ENCODE measurements at places on chromosomes 6 and 20.

GRCh38 chr20:17641520-17641964 lies 40.5 kb downstream of the RRBP1 start:
- no peak for DNase-seq

- no peak for DNase-seq
Observed at GRCh38 chr6:87848616-87849015, 146.6 kb upstream of the AKIRIN2 start.

DNA sequence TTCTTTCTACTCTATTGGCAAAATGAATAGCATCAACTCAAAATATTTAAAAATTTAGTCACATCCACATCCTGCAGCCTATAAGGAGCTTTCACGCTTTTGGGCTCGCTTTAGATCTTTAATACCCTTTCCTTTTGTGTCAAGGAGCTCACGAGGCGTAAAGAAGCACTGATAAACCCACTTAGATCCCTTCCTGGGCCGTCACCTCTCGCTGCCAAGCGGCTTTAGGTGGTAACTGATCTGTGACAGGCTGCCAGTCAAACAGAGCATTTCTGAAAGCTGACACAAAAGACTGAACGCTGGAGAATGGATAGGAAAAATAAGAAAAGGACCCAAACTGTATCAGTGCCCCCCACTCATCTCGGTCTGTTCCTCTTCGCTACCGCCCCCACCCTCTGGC lies 385.7 kb upstream of the MMS22L start:
- DNase-seq = no peak

DNA sequence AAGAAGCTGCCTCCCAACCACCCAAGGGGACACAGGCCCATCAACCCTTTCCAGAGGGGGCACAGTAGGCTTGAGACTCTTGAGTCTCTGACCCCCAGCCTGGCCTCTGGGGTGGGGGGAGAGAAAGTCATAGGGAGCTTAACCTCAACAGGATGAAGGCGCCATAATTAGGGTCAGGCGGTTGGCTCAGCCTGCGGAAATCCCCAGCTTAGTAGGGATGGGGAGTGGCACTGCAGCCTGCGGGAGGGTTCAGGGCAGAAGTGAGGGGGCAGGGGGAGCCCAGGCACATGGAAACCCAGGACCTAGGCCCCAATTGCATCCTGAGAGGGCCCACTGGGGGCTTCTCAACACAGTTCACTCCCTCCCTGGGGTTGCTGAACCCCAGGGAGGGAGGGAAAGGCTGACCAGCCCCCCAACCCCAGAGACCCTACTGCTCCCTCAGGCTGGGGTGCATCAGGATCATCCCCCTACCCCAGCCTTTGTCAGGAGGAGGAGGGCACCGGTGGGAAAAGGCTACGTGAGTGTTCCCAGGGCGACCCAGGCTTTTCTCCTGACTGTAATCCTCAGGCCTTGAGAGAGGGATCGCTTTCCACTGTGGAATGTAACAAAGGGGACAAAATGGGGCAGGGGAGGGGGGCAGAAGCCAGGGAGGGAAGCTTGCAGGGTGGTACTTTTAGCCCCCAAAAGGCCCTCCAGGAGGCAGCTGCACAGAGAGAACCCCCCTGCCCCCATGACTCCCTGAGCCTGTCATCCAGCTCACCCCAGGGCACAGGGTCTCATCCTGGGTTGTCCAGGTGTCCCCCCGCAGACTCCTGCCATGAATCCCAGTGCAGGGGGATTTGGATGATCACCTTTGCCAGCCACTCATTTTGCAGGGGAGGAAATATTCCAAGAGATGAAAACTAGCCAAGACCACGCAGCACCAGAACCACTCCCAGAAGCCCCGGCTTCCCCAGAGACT lies 46.4 kb downstream of the MRPL14 start:
- no peak for DNase-seq

- DNase-seq = no peak
Observed at GRCh38 chr20:707451-708110, 32.0 kb upstream of the SCRT2 start.

DNA sequence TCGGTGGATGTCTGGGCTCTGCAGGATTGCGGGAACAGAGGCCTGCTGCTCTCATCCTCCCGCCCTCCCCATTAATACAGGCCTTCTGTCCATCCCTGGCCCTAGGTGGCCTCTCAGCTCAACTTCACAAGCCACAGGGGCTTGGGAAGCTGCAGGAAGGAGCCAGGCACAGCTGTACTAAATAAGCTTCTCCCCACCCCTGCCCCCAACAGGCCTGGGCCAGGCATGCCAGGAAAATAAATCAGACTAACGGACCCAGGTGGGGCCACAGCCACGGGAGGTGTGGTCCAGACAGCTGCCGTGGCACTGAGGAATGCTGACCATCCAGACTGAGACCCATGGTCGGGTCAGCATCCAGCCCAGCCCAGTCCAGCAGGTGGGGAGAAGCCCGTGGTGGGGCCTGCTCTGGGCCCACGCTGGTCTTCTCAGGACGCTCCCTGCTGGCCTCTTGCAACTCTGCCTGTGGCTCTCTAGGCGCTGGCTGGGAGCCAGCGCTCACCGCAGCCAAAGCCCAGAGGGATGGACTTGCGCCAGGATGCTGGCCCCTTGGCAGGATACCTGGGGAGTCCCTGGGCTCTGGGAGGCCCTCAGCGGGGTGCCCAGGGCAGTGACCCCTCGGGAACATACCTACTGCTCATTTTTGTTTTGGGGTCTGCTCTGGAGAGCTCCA lies 8.6 kb upstream of the YTHDF1 start:
- DNase-seq = no peak

DNA sequence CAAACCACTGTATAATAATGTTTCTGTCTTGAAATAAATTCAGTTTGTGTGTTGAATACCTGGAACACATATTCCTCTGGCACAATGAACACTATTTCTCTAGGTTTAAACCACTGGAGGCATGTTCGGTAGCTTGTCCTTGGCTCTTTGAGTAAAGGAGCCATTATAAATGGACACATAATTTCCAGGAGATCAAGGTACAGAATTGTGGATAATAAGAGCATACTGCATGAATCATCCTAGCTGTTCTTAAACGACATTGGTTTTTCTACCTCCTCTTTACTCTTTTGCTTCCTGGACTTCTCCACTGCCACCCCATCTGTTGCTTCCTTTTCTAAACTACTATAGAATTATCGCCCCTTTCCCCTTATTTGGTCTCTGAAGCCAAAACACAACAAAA lies 1.2 kb downstream of the CENPW start:
- DNase-seq = no peak

DNA sequence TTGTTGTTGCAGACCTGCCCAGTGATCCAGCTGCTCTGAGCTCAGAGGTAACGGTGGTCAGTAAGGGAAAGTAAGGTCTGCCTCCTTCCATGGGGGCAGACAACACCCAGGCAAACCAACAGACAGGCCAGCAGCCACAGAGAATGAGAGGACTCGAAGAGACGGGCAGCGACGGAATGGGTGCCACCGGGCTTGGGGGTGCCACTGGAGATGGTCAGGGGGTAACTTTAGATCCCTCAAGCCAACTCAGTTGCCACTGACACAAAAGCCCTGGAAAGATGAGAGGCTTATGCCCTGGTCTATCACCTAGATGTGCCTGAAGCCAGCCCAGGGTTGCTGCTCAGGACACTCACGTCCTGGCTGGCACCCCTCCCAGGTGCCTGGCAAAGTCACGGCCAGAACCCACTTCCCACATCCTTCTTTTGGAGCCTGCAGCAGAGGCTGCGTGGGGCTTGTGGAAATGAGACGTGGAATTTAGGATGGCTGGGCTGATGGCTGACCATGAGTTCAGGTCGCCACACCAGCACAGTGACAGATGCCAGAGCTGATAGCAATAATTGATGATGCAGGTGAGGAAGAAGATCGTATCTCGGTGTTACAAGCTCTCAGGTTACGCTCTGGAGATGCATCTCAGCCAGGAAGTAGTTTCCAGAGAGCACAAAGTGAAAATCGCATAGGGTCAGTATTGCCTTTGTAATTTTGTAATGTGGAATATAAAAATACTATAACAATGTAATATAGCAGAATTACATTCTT lies 209.1 kb downstream of the SYNDIG1 start:
- DNase-seq = no peak

DNA sequence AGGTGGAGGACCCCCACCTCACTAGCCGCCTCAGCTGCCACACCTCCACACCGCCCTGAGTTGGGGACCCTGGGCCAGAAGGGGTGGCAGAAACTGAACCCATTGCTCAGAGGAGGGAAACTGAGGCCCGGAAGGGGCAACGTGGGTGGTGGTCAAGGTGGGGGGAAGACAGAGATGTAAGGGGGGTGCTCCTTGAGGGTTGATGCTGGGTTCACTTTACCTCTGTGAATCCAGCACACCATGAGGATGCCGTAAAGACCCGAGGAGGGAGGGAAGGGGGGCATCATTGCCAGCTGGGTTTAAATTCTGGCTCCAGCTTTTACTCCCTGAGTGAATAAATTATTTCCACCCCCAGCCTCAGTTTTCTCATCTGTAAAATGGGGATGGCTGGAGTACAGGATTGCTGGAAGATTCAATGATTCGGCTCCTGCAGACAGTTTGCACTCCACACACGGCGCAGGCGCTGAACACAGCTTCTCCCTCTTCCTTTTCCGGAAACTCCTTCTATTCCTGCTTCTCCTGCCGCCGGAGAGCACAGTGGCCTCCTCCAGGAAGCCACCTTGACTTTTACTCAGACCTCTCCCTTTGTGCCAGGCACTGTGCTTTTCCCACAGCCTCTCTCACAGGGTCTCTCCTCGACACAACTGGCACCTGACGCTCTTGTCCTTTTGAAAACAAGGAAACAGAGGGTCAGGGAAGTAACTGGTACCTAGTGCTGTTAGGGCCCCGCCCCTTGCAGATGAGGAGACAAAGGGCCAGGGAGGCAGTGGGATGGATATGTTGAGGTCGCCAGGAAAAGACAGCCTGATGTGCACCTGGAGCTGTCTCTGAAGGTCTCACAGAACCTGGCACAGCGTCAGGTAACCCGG lies 59.4 kb downstream of the UBE2V1 start:
- DNase-seq = no peak

- no peak for DNase-seq
Observed at GRCh38 chr6:95784869-95785268, 207.5 kb downstream of the MANEA start.

- DNase-seq = no peak
Observed at GRCh38 chr6:5053864-5054244, 31.3 kb upstream of the PPP1R3G start.

GRCh38 chr6:81051952-81052351 lies 700.5 kb downstream of the TENT5A start:
- no peak for DNase-seq

DNA sequence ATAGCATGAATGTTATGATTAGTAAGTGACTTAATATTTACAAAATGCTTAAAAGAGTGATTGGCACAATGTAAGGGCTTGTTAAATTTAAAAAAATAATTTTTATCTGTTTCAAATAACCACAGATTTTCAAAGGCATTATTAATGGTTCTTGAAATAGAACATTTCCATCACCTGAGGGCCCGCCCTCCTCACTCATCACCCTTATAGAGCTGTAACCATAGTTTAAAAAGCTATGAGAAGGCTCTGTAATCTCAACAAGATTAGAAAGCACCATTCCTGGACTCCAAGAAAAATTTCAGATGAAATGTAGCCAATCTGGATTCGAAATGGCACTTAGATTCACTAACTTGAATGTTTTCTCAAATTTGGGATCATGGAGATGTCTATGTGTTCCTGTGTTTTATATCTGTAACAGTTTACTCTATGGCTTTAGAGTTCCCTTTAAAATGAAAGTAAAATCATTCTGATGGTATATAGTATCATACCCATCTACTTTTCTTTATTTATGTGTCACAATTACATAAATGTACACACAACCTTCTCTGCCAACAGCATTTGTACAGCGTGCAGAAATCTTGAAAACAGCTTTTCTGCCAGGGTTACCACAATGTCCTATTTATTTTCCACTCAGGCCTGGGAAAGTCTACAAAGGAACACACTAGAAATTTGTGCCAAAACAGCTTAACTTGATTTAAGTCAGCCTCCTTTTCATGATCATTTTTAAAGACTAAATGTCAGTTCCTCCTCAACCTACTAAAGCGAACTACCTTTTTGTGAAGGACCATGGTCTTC lies 207.7 kb downstream of the TBX18 start:
- DNase-seq = no peak

- DNase-seq = no peak
Observed at GRCh38 chr20:34915749-34916455, 39.5 kb downstream of the ACSS2 start.

- peak; percentile 13 for DNase-seq
Observed at GRCh38 chr20:45833030-45833882, at the start of gene SNX21. Gene SNX21 (plus strand): TSS chr20:45833799. CDS start chr20:45833920, 121 bp downstream.

- DNase-seq = no peak
Observed at GRCh38 chr20:15332711-15333160, 995.3 kb upstream of the FLRT3 start.

DNA sequence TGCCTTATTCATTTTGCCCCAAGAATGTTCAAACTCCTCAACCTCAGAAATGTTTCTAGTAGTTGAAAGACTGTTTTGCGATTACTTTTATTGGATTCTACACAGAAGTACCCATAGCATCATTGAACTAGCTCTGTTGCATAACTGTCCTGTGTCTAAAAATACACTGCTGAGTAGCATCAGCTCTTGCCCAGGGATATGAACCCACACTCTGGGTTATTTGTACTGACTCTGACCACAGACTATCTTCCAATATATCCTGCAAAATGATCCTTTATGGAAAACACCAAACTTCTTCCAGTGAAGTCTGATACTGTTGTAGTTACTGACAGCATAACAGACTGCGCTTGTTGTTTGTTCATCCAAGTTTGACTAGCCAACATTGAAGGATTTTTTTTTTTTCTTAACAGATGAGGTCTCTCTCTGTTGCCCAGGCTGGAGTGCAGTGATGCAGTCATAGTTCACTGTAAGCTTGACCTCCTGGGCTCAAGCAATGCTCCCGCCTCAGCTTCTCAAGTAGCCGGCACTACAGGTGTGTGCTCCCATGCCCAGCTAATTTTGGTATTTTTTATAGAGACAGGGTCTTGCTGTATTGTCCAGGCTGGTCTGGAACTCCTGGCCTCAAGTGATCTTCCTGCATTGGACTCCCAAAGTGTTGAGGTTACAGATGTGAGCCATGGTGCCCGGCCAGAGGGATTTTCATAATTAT lies 49.9 kb downstream of the TULP4 start:
- no peak for DNase-seq

DNA sequence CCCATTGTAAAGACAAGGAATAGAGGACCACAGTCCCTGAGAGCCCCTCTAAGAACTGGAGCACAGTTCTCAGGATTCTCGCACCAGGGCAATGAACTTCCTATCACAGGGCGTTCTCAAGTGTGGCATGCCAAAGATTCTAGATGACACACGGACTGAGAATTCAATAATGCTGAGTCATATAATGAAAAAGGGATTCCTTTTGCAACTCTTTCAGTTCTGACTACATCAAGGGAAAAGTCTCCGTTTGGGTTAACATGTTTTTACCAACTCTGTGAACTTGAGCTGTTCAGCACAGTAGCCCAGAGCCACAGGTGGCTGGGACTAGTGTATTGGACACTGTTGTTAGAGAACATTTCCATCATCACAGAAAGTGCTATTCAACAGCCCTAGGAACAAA lies 3.4 kb downstream of the MED20 start:
- DNase-seq = no peak

DNA sequence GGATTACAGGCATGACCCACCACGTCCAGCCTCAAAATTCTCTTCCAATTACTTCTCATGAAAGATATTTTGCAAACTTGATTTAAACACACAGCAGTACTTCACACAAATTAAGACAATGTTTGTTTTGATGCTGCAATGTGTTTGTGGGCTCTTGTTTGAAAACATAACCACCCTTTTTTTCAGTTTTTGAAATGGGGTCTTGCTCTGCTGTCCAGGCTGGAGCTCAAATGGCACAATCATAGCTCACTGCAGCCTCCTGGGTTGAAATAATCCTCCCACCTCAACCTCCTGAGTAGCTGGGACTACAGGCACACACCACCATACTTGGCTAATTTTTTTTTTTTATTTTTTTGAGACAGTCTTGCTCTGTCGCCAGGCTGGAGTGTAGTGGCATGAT lies 31.0 kb downstream of the STAU1 start:
- no peak for DNase-seq

Data from stimulated activated CD4-positive, alpha-beta T cell treated with anti-CD3 and anti-CD28 coated beads, Interleukin-12 subunit alpha, Interleukin-12 subunit beta, amount 100 ng/mL, for 48 hours (primary cell).